ENCODE measurements at places on chromosomes 5 and 9.

- peak; percentile 73 for DNase-seq
Measured at GRCh38 chr9:127783111-127784008, 2.5 kb upstream of the CDK9 start.

- DNase-seq = peak; percentile 44
Measured at GRCh38 chr5:131389096-131389868, 125.4 kb downstream of the CDC42SE2 start.

- DNase-seq = no peak
Measured at GRCh38 chr5:67475489-67475888, 278.9 kb upstream of the CD180 start.

DNA sequence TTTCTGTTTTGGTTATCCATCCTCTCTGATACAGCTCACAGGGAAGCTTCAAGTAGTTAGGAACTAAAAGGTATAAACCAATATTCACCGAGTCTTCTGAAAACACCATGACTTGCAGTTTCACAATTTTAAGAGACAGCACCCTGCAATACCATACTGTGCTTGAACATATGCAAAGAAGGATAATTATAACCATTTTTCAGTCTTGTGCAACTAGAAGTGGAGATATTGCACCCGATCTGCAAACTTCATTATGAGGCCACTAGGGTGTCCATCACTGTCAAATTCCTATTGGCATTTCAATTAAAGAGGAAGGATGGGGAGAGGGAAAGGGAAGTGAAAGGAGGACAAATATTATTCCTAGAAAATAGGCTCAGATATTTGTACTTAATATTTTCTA, 32.4 kb upstream of the CEP120 start:
- DNase-seq = no peak

- DNase-seq = no peak
Measured at GRCh38 chr5:179209359-179210150, 135.7 kb downstream of the ADAMTS2 start.

DNA sequence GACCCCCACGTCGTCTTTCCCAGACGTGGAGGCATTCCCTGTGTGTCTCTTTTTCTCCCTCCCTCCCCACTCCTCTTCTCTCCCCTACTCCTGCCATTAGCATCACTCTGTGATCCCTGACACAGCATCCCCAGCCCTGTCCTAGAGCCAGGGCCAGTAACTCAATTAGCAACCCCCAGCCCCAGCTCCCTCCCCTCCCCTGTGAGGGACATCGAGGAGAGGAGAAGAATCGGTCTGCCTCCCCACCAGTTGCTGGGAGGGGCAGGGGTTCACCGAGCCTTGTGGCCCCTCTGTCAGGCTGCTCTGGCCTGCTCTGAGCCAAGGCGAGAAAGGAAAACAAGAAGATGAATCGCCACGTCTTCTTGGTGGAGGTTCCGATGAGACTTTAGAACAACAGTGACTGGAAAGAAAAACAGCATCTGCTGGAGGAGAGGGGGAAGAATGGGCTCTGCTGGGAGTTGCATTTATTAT, 123.1 kb downstream of the PAPPA start:
- DNase-seq = no peak

GRCh38 chr5:150052226-150052955, 34.0 kb downstream of the CSF1R start:
- DNase-seq = no peak

DNA sequence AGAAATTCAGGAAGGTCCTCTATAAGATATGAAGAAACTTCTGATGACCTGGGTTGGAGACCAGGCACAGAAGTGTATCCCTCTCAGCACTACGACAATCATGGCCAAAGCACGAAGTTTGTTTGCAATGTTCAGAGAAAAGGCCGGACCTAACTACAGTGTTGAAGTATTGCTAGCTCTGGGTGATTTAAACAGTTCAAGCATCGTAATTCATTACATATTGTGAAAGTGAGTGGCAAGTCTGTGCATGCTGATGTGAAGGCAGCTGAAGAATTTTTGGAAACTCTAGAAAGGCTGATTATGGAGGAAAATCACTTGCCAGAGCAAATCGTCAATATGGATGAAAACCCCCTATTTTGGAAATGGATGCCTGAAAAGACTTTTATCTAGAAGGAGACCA, 67.2 kb upstream of the PANK3 start:
- DNase-seq = no peak

DNA sequence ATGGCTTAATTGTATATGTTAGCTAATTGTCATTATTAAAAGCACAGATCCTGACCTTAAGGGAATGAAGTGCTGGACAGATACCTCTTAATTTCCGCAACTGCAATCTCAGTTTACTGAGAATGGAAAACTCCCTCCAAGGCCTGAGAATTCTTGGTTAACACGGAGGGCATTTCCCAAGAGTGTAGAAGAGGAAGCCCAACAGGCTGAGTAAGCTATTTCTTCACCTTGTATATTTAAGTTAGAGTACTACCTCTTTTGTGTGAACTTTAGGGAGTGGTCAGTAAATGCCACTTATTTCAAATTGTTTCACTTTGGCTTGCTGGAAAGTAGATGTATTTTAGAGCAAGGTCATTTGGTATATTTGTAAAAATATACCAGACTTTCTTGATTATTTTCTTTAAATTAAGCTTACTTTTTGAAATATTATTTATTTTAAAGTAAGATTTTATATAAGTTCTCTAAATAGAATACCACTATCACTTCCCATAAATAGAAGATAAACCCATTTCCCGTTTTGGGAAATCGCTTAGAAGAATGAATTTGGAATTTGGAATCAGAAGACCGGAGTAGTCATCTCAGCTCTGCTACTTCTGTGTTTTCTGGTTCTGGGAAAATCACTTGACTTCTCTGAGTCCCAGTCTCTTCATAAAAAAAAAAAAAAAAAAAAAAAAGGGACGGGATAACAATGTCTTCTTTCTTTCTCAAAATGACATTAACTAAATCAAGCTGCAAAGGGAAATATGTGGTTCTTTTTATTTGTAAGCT, 26.0 kb upstream of the C9orf72 start:
- no peak for DNase-seq

GRCh38 chr9:121620325-121620673, 31.1 kb upstream of the DAB2IP start:
- no peak for DNase-seq

GRCh38 chr9:15513335-15513734, 2.6 kb upstream of the PSIP1 start:
- peak; percentile 12 for DNase-seq

GRCh38 chr5:169127431-169127830, 173.5 kb downstream of the SLIT3 start:
- no peak for DNase-seq

DNA sequence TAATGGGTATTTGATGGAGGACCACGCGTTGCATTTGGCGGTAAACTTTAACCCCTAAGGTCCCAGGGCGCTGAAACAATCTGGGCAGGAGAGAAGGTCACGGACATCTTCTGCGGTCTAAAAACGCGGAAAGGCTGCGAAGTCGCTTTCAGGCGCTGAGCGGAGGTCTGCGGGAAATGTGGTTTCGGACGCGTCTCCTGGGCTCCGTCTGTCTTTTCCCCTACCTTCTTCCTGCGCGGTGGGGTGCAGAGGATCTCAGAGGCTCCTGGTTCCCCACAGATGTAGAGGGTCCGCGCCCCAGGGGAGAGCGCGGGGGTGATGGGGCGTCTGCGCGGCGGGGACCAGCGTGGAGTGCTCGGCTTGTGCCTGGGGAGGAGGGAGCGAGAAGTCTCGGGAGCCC, 58.4 kb downstream of the ZNF510 start:
- peak; percentile 2 for DNase-seq

DNA sequence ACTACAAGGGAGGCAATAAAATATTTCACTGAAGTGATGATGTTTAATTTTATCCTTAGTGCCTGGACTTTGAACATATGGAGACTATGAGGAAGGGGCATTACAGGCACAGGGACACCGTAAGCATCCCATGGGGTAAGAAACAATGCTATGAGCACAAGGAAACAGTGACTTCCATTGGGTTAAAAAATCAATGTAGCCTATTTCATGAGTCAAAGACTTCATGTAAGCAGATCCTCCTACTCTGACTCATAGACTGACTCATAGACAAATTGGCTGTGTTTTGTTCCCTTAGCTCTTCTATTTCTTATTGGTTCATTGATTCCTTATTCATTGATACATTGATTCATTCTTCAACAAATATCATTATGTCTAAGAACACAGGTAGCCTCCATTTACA, 351.0 kb downstream of the PRELID2 start:
- no peak for DNase-seq

GRCh38 chr9:34983209-34983608, 6.3 kb upstream of the DNAJB5 start:
- no peak for DNase-seq

DNA sequence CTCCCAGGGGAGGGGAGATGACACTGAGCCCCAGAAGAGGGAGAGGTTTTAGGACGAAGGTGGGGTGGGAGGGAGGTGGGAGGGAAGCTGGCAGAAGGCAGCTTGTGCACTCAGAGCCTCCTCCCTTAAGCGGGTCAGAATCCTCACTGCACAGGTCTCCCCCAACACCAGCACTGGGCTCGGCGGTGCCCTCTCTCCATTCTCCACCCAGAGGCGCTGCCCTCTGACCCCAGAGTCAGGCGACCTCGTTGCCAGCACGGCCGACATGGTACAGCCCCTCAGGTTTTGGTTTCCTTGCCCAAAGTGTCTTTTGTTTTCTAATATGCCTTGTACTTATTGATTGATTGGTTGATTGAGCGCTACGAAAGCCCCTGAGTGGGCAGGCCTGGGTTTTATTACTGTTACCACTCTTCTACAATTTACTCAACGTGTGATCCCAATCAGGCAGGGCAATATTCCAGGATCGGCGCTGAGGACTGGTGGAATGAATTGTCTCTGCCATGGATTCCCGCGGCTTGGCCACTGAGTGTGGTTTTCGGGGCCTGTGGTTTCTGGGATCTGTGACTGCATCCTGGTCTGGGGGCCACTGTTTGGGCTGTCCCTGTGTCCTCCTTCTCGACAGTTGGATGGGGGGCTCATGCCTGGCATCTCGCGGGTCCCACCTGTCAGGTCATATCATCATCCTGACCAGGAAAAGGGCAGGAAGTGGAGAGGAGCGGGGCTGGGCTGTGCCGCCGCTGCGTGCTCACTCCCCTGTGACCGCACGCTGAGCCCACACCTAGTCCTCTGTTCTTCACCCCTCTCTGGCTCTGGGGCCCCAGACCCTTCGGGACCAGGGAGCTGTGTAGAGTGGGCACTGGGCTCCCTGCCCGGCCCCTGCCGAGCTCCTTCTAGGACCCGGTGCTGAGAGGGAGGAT, 9.6 kb upstream of the FCN2 start:
- DNase-seq = no peak

GRCh38 chr9:36895744-36896260, 138.3 kb downstream of the PAX5 start:
- no peak for DNase-seq

GRCh38 chr5:95846554-95847260, 24.2 kb upstream of the GLRX start:
- peak; percentile 76 for DNase-seq

GRCh38 chr5:145509336-145510136, 325.6 kb downstream of the PRELID2 start:
- no peak for DNase-seq

DNA sequence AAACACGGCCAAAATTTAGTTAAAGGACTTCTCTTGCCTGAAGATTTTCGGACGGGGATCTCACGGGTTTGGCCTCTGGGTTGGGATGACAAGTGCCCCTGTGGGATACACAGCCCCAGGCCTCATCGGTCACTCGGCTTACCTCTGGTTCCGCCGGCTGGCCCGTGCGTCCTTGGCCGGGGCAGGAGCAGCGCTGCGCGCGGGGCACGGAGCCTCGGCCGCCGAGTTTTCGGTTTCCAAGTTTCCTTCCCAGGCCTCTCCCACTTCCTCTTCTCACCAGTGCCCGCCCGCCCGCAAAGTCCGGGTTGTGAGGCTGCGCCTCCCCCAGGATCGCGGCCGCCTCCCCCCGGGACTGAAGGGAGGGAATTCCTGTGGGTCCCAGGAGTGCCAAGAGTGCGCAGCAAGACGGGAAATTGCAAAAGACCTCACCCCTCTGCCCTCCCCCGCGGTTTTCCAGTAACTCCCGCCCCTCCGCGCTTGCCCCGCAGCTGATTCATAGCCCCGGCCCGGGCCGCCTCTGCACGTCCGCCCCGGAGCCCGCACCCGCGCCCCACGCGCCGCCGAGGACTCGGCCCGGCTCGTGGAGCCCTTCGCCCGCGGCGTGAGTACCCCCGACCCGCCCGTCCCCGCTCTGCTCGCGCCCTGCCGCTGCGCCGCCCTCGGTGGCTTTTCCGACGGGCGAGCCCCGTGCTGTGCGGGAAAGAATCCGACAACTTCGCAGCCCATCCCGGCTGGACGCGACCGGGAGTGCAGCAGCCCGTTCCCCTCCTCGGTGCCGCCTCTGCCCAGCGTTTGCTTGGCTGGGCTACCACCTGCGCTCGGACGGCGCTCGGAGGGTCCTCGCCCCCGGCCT, at the start of gene OSMR:
OSMR (plus strand) TSS at position 487 of the 853 bp plus-strand sequence. CDS start 23,033 bp downstream, outside the sequence.
- no peak for DNase-seq

GRCh38 chr9:30048396-30048795, 2336.0 kb upstream of the ACO1 start:
- no peak for DNase-seq

- no peak for DNase-seq
Measured at GRCh38 chr9:69295872-69296552, 29.0 kb upstream of the ENTREP1 start.

DNA sequence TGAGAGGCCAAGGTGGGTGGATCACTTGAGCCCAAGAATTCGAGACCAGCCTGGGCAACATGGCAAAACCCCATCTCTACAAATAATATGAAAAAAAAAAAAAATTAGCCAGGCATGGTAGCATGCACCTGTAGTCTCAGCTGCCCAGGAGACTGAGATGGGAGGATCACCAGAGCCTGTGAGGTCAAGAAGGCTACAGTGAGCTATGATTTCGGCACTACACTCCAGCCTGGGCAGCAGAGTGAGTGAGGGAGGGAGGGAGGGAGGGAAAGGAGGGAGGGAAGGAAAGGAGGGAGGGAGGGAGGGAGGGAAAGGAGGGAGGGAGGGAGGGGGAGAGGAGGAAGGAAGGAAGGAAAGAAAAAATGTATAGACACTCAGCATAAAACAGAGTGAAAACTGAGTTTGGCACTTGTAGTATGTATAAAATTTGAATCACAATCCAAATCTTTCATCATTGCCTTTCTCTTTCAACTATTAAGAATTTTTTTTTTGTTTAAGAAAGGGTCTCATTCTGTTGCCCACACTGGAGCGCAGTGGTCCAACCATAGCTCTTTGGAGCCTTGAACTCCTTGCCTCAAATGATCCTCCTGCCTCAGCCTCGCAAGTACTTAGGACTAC, 27.8 kb downstream of the SERINC5 start:
- DNase-seq = no peak

DNA sequence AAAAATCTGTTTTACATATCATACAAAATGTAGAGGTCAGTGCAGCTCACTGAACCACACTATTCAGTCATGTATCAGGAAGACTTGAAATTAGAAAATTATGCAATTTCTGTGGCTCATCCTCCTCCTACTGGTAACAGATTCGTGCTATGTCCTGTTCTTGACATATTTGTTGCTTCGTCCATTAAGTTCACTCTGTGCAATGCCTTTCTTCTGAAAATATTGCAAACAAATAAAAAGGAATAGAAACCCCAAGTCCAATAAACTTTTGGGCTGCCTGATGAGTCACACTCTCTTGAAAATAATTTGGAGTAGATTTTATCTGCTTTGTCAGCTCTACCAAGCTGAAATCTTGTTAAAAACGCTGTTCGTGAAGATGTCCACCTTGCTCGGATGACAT, 391.2 kb downstream of the RAB3C start:
- DNase-seq = no peak
